ENCODE measurements at places on chromosomes 1 and 21.
A peak's percentile ranks its signal among the peaks of the same experiment; 100 is the strongest.

- DNase-seq: no peak
These were observed at the start of gene LBR for GRCh38 chr1:225427235-225428067. Gene LBR (minus strand): TSS chr1:225428038. CDS start chr1:225424075, 3,963 bp downstream.

DNA sequence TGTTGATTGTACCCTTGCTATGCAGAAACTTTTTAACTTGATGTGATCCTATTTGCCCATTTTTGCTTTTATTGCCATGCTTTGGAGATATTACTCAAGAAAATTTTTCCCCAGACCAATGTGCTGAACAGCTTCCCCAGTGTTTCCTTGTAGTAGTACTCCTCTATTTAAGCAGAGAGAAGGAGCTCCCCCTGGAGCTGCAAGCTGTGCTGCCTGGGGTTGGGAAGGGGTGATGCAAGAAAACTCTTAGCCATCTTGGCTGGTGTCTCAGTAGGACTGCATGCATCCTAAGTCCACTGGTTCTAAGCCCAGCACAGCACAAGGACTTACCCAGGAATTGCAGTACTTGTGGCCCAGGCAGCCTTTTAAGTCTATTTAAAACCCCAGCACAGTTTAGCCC, 121.6 kb downstream of the NTMT2 start:
- DNase-seq: no peak

DNA sequence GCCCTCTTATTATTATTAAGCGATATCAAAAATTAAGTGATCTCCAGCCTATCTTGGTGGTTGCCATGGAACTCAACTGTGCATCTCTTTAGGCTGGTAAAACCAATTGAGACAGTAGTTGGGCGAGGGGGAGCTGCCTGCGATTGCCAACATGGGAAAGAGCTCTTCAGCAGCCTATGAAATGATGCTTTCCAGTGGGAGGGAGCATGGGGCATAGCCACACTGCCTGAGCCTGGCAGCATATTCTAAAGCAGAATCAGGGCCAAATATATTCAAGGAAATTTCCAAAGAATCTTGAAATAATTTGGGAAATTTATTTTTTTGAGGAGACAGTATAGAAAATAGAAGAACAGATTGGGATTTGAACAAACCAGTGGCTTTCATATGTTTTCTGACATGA, 126.9 kb upstream of the DNAH14 start:
- DNase-seq: no peak

DNA sequence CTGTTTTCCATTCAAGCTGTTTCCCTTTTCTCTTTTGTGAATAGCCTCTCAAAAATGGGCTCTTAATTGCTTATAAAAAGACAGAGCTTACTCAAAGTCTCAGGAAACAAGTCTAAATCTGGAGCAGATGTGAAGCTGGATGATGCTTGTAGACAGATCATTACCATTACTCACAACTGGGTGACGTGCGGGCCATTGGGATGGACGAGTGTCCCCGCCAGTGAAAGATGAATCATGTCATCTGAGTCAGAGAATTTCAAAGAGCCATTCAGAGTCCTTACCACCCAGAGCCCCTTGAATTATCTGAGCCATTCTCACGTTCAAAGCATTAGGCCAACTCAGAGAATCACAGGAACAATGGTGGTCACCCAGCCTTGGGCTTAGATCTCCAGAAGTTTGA, 134.6 kb downstream of the HUNK start:
- DNase-seq: no peak

GRCh38 chr1:9561429-9561828, 22.2 kb downstream of the SLC25A33 start:
- DNase-seq: no peak

- no peak for DNase-seq
These were observed 1035.7 kb downstream of the ADGRL2 start for GRCh38 chr1:82836213-82836972.

DNA sequence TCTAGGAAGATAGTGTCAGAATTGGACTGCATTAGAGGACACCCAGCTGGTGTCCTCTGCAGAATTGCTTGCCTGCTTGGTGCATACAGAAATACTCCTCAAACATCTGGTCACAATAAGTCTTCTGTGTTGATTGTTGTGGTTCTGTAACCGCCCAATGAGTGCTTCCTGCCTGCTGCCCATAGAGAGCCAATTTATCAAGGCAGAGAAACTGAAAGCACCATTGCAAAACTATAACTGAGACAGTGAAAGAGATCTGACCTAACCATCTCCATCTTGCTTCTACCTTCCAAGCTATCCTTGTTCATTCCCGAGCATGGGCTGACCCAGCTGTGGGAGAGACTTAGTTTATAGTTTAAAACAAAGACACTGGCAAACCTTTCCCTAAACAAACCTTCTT, 462.4 kb upstream of the RGS18 start:
- DNase-seq: no peak

DNA sequence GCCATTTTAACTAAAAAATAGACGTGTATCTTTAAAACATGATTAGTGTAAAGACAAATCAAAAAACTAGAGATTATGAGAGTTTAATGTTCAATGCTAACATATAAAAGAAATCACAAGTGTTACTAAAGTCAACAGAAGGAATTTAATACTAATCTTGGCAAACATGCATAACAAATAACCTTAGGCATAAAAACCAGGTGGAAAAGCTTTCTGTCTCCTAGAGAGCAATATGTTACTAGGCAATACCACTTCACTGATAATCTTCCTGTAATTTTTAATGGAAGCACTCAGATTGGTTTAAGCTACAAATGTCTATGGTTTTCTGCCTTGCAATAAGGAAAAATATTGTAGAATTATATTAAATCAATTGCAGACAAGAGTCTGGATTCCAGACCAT, 121.9 kb downstream of the NME7 start:
- DNase-seq: no peak

- no peak for DNase-seq
These were observed 776 bp downstream of the HLCS start for GRCh38 chr21:36965720-36966065.

GRCh38 chr1:167943541-167943940, 6.7 kb upstream of the MPC2 start:
- no peak for DNase-seq

- no peak for DNase-seq
These were observed 58.3 kb upstream of the SDC3 start for GRCh38 chr1:30966690-30967369.

- DNase-seq: no peak
These were observed 4.9 kb downstream of the PRKAB2 start for GRCh38 chr1:147167365-147167764.

GRCh38 chr1:96515430-96515829, 206.2 kb upstream of the PTBP2 start:
- no peak for DNase-seq

GRCh38 chr1:109793486-109794318, 30.0 kb upstream of the EPS8L3 start:
- DNase-seq: peak; percentile 53

DNA sequence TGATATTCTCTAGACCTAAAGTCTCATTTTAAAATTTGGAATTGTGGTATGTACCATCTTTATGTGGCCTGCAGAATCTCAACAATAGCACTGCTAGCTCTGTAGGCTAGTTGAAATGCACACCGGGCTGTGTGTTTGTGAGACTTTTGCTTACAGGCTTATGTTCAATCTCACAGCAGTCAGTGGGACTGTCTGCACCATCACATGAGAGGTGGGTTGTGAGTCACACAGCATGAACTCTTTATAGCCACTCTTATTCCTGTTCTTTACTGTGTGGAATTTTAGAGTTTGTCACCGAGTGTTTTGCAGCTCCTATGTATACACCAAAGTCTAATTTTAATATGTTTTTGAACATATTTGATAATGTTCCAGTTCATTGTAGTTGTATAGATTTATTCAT, 74.6 kb downstream of the RASAL2 start:
- no peak for DNase-seq

GRCh38 chr1:96362623-96363022, 359.0 kb upstream of the PTBP2 start:
- DNase-seq: peak; percentile 8

GRCh38 chr1:207868251-207868773, 42.6 kb downstream of the CD34 start:
- peak; percentile 40 for DNase-seq

DNA sequence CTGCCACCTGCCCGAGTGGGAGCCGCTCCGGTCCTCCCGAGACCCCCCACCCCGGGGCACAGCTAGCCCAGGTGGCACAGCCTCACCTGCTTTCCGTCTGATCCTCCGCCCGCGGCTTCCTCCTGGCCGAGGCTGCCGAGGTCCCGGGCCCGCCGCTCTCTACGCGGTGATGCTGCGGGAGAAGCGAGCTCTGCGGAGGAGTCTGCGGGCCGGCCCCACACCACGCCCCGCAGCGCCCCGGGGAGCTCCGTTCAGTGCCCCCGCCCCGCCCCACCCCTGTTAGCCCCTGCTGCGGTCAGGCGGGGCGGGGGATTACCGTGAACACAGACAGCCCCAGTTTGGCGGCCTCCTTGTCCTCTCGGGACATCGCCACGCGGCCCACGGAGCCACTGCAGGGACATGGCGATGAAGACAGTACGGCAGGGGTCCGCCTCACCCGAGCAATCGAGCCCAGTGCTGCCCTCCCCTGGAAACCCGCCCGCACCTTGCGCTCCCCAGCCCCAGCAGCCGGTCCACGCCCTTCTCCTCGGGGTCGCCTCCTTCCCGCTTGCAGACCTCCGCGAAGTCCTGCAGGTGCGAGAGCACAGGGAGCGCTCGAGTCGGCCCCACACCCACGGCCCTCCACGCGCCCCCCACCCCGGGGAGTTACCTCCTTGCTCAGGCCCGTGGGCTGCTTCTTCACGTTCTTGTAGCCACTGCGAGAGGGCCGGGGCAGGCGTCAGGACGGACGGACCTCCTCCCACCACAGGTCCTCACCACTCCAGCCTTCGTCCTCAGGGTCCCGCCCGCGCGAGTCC, 933 bp downstream of the C1orf35 start:
- DNase-seq: peak; percentile 69

DNA sequence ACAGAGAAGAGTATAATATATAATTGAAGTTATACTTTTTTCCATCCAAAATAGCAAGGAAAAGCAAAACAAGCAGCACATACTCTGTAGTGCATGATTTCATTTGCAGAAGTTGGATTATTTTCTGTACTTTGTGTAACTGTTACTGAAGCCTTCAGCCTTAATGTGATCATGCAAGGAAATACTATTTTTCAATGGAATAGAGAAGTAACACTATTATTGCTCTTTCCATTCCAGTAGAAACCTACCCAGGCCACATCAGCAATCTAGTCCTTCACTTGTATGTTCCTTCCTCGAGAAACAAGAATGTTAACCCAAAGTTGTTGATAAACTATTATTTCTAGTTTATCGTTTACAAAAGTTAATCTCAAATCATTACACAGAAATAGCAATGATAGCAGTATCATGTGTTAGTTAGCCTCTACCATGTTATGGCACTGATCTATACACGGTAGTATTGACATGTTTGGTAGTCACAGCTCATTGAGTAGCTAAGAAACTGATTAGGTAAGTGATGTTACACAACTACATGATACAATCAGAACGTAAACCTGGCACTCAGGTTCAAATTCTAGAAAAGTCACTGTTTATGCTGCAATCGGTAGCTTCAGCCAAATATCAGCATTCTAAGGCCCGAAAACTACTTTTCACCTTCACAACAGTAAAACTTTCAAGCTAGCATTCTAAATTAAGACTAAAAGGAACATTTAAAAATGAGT, 37.6 kb upstream of the CHRM3 start:
- no peak for DNase-seq
